Astrocyte (in vitro differentiated cells and primary cell): ENCODE measurements at places on chromosomes 13 and 19. TPM values are rescaled to one million over a fixed set of nuclear protein-coding genes. Genes with fewer than 3 reads are reported as not detected.

DNA sequence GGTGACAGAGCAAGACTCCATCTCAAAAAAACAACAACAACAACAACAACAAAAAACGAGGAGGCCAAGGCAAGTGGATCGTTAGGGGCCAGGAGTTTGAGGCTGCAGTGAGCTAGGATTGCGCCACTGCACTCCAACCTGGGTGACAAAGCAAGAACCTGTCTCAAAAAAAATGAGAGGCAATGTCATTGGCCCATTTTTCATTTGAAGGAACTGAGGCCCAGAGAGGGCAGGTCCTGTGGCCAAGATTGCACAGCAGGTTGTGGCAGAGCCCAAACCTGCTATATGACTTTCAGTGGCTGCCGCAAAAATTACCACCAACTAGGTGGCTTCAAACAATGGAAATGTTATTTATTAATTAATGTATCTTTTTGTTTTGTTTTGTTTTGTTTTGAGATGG lies 5.5 kb downstream of the PIK3R2 start:
- H3K4me1 ChIP-seq, result peaks cover 25% of the 10 kb centered on the region
- H3K27ac ChIP-seq, result no peak overlapping the region
- H3K36me3 ChIP-seq, result peaks cover 9% of the 10 kb centered on the region
- no peaks in the 10 kb centered on the region for H3K27me3 ChIP-seq
- no peak for DNase-seq

SUGP2 gene
- 73.8 and 77.6 TPM in 2 replicates for total RNA-seq

DNA sequence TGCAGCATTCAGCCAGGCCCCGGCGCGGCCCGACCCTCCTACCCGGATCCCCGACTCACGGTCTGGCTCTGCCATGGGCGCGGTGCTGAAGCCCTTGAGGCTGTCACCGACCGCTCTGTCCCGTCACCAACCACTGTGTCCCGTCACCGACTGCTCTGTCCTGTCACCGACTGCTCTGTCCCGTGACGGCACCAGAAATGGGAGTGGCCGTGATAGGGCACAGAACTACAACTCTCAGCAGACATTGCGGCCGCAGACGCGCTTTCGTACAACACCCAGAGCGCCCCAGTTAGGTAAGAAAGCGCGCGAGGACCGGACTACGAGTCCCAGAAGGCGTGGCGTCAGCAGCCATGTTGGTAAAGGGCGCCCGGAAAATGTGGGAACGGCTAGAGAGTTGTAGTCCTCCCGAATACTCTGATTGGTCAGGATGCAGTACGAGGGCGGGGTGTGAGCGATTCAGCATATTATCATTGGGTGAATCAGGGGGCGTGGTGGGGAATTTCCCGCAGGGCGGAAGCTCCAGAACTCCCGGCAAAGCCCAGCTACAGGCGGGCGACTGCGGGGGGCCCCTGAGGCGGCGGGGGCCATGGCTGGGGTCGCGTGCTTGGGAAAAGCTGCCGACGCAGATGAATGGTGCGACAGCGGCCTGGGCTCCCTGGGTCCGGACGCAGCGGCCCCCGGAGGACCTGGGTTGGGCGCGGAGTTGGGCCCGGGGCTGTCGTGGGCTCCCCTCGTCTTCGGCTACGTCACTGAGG lies at the start of the genes NFKBIB and SIRT2:
Gene NFKBIB (plus strand): TSS at position 523 of the 755 bp plus-strand sequence. CDS start 64 bp downstream, at position 587.
Gene SIRT2 (minus strand): TSS at position 172 of the 755 bp plus-strand sequence. CDS start 97 bp downstream, at position 75.
- peak within 1 kb of the TSS; percentile 92 for H3K27ac ChIP-seq
- H3K27me3 ChIP-seq, result no peaks in the 10 kb centered on the region
- H3K4me3 ChIP-seq, result peak within 1 kb of the TSS; percentile 86
- peaks cover 3% of the 10 kb centered on the region for H3K4me1 ChIP-seq
- no peaks in the 10 kb centered on the region for H3K36me3 ChIP-seq
- peak; percentile 99 for DNase-seq

DNA sequence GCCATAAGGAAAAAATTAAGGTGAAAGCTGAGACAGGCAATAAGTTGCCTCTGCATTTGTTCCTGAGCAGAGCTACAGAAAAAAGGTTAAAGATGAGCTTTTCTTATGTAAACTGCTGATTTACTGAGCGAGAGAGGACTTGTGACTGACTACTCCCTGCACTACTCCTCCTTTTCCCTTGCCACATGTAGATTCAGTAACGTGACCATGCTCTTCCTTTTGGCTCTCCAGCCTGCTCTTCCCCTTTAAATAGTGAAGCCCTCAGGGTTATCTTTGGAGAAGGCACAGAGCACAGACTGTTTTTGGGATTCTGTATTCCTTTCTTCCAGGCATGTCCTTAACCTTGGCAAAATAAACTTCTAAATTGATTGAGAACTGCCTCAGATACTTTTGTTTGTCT lies 630.2 kb downstream of the UQCRFS1 start:
- no peak for DNase-seq
- no peaks in the 10 kb centered on the region for H3K4me1 ChIP-seq
- H3K27me3 ChIP-seq, result no peaks in the 10 kb centered on the region
- H3K36me3 ChIP-seq, result no peaks in the 10 kb centered on the region
- no peak overlapping the region for H3K4me3 ChIP-seq
- no peak overlapping the region for H3K27ac ChIP-seq

DNA sequence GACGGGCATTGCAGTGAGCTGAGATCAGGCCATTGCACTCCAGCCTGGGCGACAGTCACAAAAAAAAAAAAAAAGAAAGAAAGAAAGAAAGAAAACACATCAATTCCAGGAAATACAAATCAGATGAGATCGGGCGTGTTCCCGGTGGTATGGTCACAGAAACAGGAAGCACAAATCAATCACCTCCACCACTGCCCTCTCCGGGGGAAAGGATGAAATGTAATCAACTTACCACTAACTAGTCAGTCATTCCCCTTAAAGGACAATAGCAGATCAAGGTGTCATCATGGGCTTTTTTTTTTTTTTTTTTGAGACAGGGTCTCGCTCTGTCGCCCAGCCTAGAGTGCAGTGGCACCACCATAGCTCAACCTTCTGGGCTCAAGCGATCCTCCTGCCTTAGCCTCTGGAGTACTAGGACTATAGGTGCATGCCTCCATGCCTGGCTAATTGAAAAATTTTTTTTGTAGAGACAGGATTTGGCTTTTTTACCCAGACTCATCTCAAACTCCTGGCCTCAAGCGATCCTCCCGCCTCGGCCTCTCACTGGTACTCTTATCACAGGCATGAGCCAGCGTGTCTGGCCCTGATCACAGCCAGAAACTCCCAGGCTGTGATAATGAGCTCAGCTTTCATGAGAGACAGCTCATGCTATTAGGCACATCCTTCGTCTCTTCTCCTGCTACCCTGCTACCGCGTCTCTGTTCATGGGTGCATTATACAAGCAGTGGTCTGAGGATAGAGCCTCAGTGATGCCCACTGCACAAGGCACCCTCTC lies 6.8 kb upstream of the DPRX start:
- no peaks in the 10 kb centered on the region for H3K27me3 ChIP-seq
- DNase-seq, result no peak
- no peak overlapping the region for H3K27ac ChIP-seq
- no peaks in the 10 kb centered on the region for H3K36me3 ChIP-seq

DNA sequence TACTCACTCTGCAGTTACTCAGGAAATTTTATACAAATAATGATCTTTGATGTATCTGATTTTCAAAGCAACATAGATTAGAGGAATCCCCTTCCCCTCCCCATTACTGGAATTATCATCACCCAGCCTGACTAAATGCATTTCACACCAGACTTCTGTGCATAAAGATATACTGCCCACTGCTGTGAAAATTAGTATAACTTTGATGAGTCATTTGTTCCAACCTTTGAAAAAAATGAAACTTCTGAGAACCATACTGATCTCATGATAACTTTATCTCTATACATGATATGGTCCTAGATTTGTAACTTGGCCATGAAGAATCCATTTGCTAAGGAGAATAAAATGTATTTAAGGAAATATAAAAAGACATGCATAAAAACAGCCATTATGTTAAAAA lies 63.9 kb downstream of the GPC6 start:
- DNase-seq, result peak; percentile 62
- H3K27me3 ChIP-seq, result no peaks in the 10 kb centered on the region
- H3K27ac ChIP-seq, result no peak overlapping the region
- H3K4me1 ChIP-seq, result no peaks in the 10 kb centered on the region

DNA sequence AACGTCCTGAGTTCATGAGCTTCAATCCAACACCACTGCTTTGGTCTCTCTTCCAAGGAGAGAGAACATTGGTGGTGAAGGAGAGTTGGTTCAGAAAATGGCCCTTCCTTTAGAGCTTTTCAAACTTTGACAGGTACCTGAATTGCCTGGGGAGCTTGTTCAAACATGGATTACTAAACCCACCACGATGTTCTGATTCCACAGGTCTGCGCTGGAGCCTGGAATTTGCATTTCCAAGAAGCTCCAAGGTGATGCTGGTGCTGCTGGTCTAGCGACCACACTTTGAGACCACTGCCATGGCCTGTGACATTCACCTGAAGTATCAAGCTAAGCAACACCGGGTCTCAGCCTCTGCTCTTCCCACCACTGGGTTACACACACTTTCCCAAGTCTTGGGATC lies 60.2 kb downstream of the GSX1 start:
- no peaks in the 10 kb centered on the region for H3K27me3 ChIP-seq
- H3K4me3 ChIP-seq, result no peak overlapping the region
- no peak for DNase-seq
- no peaks in the 10 kb centered on the region for H3K36me3 ChIP-seq

GRCh38 chr19:34228347-34228746 lies 26.0 kb upstream of the GARRE1 start:
- no peak overlapping the region for H3K4me3 ChIP-seq
- no peaks in the 10 kb centered on the region for H3K27me3 ChIP-seq
- no peak overlapping the region for H3K27ac ChIP-seq
- DNase-seq, result peak; percentile 42
- peaks cover 33% of the 10 kb centered on the region for H3K36me3 ChIP-seq

DNA sequence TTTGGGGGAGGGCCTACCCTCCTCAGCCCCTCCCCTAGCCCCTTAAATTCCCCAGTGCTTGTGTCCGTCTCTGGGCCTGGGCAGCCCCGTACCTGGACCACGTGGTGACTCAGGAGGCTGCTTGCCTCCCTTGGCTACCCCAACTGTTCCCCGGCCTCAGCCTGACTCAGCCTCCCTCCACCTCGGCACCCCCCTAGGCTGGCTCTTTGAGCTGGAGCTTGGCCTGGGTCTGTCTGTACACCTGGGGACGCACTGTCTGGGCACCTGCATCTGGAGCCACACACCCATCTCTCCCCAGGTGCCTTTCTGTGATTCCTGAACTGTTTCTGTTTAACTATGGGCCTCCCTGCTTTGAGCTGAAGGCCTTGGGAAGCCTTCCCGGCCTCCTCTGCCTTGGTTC lies 1.8 kb upstream of the KLK14 start:
- DNase-seq, result no peak
- H3K27me3 ChIP-seq, result no peaks in the 10 kb centered on the region
- no peaks in the 10 kb centered on the region for H3K4me1 ChIP-seq
- H3K27ac ChIP-seq, result no peak overlapping the region
- no peaks in the 10 kb centered on the region for H3K36me3 ChIP-seq

PSG1 gene
- total RNA-seq, result 0.52 and 1.0 TPM in 2 replicates

THSD1 gene
- total RNA-seq, result 14.4 and 18.7 TPM in 2 replicates

- H3K4me1 ChIP-seq, result no peaks in the 10 kb centered on the region
- no peak overlapping the region for H3K27ac ChIP-seq
- no peaks in the 10 kb centered on the region for H3K36me3 ChIP-seq
- H3K4me3 ChIP-seq, result no peak overlapping the region
- no peak for DNase-seq
- H3K27me3 ChIP-seq, result peaks cover 6% of the 10 kb centered on the region
Observed at GRCh38 chr13:21608961-21609360, 5.0 kb upstream of the MICU2 start.

PNMA8A gene
- total RNA-seq, result 12.1 and 12.7 TPM in 2 replicates

FGF9 gene
- 0.22 and 0.27 TPM in 2 replicates for total RNA-seq

INAFM1 gene
- 23.6 and 25.7 TPM in 2 replicates for total RNA-seq

GRCh38 chr13:23081220-23081619 lies 99.6 kb upstream of the SGCG start:
- no peaks in the 10 kb centered on the region for H3K36me3 ChIP-seq
- no peaks in the 10 kb centered on the region for H3K4me1 ChIP-seq
- no peak overlapping the region for H3K27ac ChIP-seq
- no peak overlapping the region for H3K4me3 ChIP-seq
- no peaks in the 10 kb centered on the region for H3K27me3 ChIP-seq
- peak; percentile 39 for DNase-seq

KRTDAP gene
- not detected in 2 replicates for total RNA-seq

CD209 gene
- not detected in 2 replicates for total RNA-seq

CEACAM3 gene
- not detected in 2 replicates for total RNA-seq

DNA sequence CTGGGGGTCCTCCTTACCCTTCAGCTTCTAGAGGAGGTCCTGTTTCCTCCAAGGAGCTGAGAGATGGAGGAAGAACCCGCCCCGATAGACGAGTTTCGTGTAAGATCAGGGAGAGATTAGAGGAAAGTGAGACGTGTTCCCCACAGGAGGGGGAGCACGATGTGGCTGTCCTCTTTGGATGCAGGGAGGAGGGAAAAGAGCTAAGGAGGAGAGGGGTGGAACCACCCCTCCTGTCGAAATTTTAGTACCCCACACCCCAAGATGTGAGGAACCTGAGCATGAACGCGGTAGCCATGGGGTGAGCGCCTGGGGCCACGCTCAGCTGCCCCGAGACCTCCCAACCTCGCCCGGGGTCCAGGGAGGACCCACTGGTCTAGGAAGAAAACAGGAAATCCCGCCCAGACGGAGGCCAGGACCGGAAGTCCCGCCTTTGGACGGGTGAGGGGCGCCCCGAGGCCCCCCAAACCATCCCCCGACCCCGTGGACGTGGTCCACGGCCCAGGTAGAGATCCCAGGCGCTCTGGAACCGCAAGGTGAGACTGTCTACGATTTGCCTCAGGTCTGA lies 1.2 kb downstream of the AKT1S1 start:
- peaks cover 4% of the 10 kb centered on the region for H3K36me3 ChIP-seq
- DNase-seq, result no peak
- H3K27me3 ChIP-seq, result no peaks in the 10 kb centered on the region
- H3K4me1 ChIP-seq, result peaks cover 20% of the 10 kb centered on the region
- H3K27ac ChIP-seq, result peak overlapping the region; percentile 100
- H3K4me3 ChIP-seq, result peak overlapping the region; percentile 88

- H3K27me3 ChIP-seq, result no peaks in the 10 kb centered on the region
- H3K4me3 ChIP-seq, result no peak overlapping the region
- no peak for DNase-seq
- peaks cover 3% of the 10 kb centered on the region for H3K4me1 ChIP-seq
- H3K27ac ChIP-seq, result no peak overlapping the region
Observed at GRCh38 chr19:52533901-52534300, 6.4 kb downstream of the ZNF808 start.

DNA sequence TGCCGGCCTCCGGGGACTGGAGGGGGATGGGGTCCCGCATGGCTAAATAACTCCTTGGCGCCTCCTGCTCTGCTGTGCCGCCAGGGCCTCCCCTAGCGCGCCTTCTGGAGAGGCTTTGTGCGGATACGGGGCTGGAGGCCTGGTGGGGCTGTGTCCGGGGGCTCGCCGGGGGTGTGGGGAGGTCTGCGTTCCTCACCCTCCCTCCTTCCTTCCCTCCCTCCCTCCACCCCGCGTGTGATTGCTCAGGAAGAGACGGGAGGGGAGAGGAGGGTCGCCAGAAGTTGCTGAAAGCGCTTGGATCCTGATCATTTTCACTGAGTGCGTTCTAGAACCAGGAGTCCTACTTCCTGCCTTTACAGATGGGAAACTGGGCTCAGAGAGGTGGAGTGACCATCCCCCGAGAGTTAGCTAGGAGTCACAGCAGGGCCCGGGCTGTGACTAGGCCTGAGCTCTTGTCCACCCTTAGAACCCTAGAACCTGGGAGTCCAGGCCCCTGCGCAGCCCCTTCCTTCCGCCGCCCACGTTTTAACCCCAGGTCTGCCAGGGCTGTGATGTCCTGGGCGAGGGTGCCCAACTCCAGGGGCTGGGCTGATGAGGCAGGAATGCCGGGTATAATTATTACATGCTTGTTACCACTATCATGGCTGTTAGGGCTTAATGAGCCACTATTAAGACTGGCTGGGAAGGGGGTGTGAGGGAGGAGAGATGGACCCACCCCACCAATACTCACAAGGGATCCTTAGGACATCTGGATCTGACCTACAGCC lies 782 bp upstream of the JUND start:
- peak overlapping the region; percentile 99 for H3K27ac ChIP-seq
- peak overlapping the region; percentile 49 for H3K4me3 ChIP-seq
- H3K27me3 ChIP-seq, result no peaks in the 10 kb centered on the region
- peak; percentile 79 for DNase-seq
- peaks cover 24% of the 10 kb centered on the region for H3K4me1 ChIP-seq
